NCI-H345 (cell line): ENCODE measurements at places on chromosomes 1 and 21.

- no peak for DNase-seq
These were observed 2.8 kb upstream of the ELOVL1 start for GRCh38 chr1:43370564-43370963.

DNA sequence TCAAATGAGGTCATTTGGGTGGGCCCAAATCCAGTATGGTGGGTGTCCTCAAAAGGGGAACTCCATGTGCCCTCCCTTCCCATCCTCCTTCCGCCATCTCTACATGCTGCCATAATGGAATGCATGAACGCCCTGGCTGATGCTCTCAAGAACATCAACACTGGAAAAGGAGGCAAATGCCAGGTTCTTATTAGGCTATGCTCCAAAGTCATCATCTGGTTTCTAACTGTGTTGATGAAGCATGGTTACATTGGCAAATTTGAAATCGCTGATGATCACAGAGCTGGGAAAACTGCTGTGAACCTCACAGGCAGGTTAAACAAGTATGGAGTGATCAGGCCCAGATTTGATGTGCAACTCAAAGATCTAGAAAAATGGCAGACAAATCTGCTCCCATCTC is 16.6 kb upstream of the TRIM45 start:
- no peak for DNase-seq

DNA sequence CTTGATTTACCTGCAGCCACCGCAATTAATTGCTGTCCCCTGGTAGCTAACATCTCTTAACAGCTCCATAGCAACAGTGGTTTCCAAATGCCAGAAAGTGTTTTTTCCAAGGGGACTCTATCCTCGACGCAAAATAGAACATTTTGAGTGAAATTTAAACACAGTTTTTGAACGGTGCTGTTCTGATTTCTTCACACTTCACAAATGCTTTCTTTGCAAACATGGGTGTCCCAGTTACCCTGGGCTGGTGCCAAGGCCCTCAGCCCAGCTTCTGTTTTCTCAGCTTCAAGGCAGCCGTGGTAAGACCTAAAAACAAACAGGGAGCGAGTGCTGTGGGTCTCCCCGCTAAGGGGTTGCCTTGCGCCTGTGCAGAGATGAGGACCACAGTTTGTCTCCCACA is 147.3 kb upstream of the VAMP3 start:
- no peak for DNase-seq

DNA sequence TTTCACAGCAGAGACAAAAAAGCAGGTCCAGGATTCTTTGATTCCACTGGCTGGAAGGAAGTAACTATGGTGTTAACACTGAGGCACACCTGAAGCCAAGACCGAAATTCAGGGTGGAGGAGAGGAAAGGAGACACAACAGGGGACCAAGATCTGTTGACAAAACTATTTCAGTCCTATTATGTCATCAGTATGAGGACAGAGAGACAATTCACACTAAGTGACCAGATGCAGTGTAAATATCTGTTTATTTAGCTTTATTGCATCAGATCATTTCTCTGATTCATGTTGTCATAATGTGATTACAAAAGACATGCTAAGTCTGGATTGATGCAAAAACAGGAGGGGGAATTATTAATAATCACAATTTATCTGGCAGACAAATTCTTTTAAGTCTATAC is 118.8 kb downstream of the SIPA1L2 start:
- DNase-seq, result peak; percentile 37
